ENCODE measurements at places on chromosomes 7 and 10.

GRCh38 chr10:63042256-63042655 is 90.9 kb upstream of the NRBF2 start:
- no peak for DNase-seq

DNA sequence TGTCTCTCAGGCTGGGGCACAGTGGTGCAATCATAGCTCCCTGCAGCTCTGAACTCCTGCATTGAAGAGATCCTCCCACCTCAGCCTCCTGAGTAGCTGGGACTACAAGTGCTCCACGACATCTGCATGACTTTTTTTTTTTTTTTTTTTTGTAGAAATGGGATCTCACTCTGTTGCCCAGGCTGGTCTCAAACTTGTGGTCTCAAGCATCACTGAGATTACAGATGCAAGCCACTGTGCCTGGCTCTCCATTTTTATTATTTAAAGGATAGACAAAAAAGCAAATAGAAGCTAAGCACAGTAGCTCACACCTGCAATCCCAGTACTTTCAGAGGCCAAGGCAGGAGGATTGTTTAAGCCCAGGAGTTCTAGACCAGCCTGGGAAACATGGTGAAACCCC is 13.0 kb upstream of the KCTD7 start:
- DNase-seq = no peak

DNA sequence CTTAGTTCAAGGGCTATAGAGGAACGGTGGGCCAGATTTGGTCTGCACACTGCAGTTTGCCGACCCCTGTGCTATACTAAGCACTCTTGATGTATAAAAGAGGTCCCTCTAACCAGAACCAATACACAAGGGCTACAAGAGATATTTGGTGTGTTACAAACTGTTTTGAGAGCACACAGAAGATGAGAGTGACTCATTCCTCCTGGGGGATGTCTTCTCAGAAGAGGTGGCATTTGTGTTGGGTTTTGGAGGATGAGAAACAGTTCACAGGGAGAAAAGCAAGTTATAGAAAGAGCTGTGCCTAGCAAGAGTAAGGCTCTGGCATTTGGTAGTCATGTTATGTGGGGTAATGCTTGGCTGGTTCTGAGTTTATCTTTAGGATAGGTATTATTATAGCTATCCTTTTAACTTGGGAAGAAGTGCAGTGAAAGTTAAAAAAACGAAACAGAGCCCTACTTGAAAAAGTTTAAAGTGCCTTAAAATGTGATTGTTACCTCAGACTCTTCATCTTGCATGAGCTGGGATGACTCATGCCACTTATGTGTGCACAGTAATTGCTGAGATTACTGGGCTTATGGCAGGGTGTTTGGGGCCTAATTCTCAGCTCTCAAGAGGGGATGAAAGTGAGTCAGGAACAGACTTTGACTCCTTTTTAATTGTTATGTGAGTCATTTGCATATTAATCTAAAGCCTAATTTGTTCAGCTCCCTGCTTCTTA is 160.4 kb downstream of the KIF20B start:
- DNase-seq = no peak

GRCh38 chr7:42932811-42933591 is 825 bp downstream of the MRPL32 start:
- DNase-seq = no peak

DNA sequence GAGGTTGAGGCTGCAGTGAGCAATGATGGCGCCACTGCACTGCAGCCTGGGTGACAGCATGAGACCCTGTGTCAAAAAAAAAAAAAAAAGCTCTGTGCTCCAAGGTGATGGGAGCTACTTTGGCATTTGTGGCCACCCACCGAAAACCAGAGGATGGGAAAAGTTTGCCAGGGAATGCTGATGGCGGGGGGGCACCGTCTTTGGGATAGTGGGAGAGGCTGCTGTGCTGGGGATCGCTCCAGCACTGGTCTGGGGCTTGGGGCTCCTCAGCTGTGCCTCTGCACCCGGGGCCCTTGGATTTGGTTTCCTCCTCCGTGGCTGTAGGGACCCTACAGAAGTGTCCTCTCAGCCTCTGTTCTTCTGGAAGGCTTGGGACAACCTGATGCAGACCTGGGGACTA is 11.7 kb upstream of the RAMP3 start:
- DNase-seq = no peak

GRCh38 chr7:55345292-55345691 is 19.8 kb upstream of the LANCL2 start:
- DNase-seq = peak; percentile 13

DNA sequence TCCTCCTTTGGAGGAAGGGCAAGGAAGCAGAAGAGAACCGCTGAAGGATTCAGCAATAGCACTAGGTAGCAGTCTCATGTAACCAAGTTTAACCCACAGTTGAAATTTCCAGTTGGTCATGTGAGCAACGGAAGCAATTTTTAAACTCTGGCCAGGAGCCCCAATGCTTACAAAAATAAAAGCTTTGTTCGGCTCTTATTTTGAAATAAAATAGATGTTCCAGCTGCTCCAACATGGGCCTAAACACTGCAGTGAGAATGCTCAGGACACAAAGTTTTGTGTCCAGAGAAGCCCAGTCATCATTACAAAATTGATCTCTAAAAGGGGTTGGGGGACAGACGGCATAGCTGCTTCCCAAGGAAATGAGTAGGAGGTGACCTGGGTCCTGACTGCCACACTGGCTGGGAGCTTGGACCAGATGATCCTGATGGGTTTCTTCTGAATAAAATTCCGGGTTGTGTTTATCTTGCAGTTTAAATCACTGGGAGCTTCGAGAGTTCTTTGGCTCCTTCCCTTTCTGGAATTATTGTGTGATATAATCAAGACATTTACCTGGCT is 452 bp upstream of the TMEM140 start:
- DNase-seq = no peak

DNA sequence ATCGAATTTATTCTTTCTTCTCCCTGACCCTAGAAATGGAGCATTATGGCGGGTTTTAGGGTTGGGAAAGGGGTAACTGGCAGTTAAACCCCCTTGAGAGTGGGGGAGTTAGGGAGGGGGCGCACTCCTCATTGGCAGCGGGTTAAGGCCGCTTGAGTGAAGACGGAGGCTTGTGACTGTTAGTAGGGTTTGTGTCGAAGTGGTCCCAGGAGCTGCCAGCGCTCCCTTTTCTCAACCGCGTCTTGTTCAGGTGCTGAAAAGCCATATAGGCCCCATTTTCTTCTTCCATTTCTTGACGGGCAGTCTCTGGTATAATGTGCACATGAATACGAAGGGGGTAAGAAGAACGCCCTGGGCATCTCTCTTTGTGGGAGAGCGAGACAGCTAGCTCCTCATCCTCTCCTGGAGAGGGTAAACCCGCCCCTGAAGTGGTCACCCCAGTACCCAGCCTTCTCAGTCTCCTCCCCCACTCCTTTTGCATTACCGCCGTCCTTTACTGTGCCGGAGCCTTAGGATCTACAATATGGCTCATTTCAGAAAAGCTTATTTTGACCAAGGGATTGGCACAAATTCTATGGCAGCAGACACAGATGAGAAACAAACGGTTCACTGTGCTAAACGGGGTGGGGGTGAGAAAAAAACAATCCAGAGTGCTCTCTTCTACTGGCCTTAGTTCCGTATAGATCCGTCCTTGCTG is 836 bp downstream of the KMT2E start:
- DNase-seq = peak; percentile 89

GRCh38 chr7:157150882-157151281 is 12.2 kb downstream of the UBE3C start:
- peak; percentile 63 for DNase-seq

DNA sequence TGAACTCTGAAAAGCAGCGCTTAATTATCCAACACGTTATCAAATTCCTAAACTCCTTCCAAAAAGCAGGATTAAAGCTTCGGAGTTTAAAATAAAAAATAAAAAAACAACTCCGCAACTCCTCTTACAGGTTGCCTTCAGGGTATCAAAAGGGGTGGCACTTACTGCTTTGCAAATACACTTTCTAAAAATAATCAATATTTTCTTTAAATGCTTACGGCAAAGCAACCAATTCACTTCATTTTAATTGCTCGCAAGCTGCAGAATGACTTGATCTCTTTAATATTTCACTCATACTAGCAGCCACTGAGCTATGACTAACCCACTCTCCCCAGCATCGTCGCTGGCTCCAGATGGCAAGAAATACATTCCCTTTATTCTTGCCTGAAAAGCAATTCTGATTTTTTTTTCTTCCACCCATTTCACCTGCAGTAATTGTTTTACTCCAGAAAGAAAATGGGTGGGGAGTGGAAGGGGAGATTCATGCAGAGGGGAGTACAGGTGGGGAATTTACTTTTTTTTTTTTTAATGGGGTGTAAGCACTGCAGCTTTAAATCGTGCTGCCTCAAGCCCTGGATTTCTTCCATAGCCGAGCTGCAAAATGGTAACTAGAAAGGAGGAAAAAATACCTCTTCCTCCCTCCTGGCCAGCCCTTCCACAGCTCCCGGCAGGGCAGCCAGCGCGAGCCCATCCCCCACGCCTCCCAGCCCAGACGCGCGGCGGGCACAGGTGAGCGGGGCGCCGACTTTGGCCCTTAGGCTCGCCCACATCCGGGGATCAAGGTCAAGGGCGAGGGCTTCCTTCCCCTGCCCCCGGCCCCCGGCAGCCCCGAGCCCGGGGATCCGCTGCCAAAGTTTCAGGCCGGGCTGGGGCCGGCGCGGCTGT is 54.2 kb upstream of the FHIP2A start:
- peak; percentile 59 for DNase-seq

DNA sequence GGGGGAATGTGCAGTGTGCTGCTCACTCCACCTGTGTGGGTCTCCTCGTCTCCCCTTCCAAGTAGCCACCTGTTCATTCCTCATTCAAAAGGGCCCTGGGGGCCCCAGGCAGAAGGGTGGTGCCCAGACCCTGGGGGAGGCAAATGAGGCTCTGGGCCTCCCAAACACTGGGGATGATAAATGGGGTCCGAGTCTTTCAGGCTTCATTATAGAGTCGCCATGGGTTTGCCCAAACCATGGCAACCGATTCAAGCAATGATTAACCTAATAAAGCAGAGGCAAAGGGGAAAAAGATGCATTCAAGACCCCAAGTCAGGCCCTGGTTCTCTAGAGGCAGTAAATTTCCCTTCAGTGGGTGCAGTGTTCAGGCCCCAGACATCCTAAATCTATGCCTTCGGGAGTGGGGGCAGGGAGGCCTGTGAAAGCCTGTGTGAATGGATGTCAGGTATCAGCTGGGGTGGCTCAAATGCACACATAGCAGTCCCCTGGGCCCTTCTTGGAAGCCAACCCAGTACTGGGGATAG is 10.4 kb downstream of the NEUROG3 start:
- DNase-seq = no peak

GRCh38 chr7:128827248-128827958 is 2.8 kb upstream of the FLNC start:
- peak; percentile 23 for DNase-seq

DNA sequence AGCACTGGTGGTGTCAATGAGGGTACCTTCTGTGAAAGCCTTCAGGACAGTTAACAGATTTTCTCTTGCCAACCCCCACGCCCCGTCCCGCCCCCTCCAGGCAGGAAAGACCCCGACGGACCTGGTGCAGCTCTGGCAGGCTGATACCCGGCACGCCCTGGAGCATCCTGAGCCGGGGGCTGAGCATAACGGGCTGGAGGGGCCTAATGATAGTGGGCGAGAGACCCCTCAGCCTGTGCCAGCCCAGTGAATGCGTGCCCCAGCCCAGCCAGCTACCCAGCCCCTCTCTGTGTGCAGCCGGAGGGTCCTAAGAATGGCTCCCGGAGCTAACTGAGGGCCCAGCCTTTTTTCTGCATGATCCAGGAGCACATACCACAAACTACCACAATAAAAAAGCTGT is 713 bp upstream of the HOGA1 start:
- DNase-seq = no peak

DNA sequence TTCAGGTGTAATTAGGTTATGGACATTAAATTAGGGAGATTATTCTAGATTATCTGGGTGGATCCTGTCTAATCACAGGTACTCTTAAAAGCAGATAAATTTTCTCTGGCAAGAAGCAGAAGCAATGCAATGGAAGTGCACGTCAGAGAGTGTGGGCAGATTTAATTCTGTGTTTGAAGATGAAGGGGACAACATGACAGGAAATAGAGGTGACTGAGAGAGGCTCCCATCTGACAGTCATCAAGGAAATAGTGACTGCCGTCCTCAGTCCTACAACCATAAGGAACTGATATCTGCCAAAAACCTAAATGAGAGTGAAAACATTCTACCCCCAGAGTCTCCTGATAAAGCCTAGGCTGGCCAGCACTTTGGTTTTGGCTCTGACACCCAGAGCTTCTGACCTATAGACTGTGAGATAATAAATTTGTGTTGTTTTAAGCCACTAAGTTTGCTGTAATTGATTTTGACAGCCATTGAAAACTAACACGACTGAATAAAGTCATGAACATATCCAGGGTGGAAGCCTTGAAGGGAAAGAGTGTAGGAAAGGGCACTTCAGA is 30.5 kb upstream of the DDX50 start:
- DNase-seq = no peak

GRCh38 chr10:63901881-63902280 is 380.7 kb downstream of the REEP3 start:
- no peak for DNase-seq

DNA sequence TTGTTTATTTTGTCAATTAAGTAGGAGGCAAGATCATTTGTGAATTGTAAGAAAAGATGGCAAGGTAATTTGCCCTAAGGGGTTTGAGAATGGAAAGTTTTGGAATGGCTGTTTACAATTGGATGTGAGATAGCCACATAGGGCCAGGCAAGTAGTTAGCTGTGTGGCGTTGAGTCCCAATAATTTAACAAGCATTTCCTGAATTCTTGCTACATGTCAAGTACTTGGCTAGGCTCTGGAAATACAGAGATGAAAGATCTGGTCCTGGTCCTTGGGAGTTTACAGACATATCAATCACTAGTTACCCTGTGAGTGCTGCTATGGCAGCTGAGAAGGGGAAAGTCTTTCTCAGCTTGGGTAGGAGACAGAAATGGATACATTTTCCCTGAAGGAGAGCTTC is 401.6 kb downstream of the SUGCT start:
- no peak for DNase-seq

- DNase-seq = no peak
Observed at GRCh38 chr7:44071726-44072363, 6.5 kb upstream of the PGAM2 start.

- no peak for DNase-seq
Observed at GRCh38 chr7:25795824-25796235, 356.2 kb upstream of the NFE2L3 start.

DNA sequence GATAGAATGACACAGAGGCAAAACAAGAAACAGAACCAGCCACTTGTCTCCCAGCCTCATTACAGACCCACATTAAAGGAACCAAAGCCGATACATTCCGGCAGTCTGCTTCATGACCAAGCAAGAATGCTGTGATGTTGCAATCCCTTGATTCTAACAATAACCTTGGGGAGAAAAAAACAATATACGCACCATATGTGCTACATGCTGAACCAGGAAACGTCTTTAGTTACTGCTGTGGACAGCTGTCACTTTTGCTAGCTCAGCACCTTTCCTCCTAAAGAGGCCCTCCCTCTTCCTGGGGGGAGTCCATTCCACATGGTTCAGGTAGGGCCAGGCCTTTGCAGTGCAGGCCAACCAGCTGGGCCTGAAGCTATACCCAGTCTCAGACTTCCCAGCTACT is 79.1 kb downstream of the PRTFDC1 start:
- no peak for DNase-seq

DNA sequence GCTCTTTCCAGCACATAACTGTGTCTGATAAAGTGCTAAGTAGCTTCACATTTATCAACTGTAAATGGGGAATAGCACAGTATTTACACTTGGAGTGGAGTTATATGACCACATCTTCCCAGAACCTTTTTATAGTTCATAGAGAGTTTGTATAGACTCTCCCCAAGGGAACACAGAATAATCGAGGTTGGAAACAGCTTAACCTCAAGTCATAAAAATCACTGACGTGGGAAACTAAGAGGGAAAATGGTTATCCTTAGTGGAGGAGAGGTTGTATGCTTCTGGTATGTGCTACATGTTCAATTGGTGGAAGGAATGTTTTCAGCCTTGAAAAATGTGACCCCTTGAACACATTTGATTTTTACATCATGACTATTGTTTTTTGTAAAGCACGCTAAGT is 167.9 kb upstream of the KIAA1217 start:
- DNase-seq = no peak

All from retina (tissue), 1 donor.